ENCODE measurements at places on chromosomes 3 and 15.

DNA sequence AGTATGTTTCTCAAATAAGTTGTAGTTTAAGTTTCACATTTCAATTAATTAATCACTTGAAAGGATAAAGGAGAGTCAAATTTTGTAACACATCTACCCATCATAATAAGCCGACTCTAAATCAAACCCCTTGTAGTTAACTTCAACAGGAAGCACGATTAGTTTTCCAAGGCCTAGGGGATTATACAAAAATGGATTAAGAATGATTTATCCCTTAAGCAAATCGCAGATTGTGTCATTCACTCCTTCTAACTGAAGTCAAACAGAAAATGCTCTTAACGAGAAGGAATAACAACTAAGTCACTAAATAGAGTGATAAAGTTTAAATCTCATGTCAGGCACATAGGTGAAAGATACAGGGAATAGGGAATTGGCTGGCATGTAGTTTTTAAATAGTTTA is 792.8 kb downstream of the ZPLD1 start:
- no peak for DNase-seq

GRCh38 chr3:196220991-196221390 is 4.7 kb downstream of the SLC51A start:
- DNase-seq: no peak

DNA sequence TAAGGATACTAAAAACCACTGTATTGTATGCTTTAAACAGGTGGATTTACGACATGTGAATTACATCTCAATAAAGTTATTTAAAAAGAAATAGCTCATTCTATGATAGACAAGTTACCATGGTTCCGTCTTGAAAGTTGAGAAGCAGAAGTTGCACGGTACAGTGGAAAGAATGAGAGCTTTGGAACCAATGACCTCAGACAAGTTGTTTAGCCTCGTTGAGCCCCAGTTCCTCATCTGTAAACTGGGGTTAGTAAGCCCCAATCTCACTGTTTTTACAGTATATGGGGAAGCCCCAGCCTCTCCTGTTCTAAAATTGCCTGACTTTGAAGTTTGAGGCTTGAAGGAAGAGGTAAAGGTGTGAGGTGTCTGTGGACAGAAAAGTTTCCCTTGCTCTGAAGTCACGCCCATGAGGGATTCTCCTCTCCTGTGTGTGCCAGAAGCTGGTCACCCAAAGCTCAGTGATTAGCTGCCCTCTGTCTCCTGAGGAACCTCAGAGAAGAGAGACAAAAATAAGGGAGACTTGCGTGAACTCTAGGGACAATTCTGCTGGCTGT is 10.0 kb downstream of the CRYGS start:
- DNase-seq: no peak

DNA sequence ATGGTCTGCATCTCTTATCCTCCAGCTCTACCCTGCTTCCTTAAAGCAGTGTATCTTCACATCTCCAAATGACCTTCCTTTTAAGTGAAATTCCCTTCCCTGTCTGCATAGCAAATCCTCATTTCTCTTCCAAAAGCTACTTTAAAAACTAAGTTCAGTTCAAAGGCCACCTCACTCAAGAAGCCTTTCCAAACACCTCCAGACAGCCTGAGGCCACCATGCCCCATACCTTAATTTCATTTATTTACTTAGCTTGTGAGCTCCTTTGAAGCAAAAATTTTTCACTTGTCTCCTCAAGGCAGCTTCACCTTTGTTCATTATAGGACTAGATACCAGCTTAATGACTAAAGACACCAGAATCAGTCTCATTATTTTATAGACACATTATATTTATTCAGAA is 39.4 kb downstream of the PIGB start:
- DNase-seq: no peak

- DNase-seq: no peak
Measured at GRCh38 chr15:69914040-69914439, 183.7 kb downstream of the TLE3 start.

DNA sequence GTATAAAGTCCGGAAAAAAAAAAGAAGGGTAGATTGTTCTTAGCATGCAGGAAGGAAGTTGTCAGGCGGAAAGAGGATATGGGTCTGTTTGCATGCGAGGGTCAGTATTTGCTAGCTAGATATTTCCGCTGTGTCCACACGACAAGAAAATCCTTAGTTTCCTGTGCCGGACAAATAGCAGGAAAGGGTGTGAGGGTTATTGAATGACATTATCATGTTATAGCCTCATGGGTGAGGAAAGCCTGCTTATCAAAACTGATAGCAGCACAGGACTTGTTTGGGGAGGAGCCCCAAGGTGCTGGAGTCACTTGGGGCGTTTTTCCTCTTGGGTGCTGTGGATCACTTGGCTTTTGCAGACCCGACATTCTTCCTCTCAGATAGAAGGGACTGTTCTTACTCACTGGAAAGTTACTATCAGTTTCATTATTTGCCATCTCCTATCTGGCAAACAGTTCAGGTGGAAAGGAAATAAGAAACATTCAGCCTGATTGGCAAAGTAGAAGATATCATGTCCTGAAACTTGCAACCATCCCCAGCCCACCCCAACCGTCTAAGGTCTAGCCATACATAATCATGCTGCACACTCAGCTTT is 127.2 kb upstream of the DPH6 start:
- no peak for DNase-seq

- DNase-seq: no peak
Measured at GRCh38 chr15:31285772-31286261, 40.8 kb upstream of the KLF13 start.

DNA sequence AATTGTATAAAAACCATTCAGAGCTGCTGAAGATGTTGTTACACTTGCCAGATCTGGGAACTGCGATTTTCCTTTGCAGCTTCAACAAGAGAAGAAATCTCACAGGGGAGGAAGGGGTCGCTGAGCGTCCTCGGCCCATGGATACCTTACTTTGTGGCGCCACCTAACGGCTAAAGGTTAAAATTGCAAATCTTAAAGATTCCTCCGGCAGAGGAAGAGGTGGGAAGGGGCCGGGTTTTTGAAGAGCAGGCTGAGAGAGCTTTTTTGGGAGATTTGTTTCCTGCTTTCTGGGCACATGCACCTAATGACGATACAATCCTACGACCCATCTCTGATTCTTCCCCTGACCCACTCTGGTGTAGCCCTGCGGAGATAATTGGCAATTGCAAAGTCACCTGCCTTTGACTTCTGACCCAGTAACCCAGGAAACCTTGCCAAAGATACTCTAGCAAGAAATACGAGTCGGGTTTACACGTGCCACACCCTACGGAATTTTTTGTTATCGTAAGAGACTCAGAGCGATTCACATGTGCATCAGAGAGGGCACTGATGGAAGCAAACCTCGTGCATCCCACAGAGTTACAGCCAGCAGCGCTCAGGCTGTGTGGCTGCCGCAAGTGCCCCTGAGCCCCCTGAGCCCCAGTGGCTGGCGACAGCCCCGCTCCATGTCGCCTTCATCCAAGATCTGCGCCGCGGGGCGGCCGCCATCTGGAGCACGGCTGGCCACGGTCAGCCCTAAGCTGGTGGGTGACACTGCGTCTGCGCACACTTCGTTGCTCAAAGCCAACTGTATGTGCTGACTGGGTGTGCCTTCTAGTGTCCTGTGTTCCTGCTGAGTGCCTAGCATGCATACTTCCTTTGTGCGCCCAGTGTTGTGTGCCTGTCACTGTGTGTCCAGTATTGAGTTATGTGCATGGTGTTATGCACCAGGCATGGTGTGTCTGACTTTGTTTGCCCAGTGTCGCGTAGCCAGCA is 55.2 kb upstream of the CHRNA7 start:
- DNase-seq: no peak

DNA sequence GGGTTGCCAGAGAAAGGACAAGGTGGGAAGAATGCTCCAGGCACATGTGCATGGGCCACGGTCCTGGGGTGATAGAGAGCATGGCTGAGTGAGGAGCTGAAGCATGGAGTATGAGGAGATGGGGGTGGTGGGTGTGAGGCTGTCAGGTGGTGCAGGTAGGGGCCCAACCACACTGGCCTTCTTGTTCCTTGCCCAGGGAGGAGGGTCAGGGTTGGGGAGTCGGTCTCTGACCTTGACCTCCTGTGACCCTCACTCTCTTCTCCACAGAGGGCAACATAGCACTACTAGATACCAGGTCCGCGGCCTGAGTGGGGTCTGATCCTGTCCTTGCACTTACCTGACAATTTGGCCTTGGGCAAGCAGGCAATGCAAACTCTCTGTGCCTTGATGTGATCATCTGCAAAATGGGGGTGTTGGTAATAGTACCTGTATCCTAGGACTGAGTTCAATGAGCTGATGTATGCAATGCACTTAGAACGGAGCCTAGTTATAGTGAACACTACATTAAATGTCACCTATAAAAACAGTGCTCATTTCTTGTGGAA is 75.2 kb downstream of the EEFSEC start:
- DNase-seq: no peak

DNA sequence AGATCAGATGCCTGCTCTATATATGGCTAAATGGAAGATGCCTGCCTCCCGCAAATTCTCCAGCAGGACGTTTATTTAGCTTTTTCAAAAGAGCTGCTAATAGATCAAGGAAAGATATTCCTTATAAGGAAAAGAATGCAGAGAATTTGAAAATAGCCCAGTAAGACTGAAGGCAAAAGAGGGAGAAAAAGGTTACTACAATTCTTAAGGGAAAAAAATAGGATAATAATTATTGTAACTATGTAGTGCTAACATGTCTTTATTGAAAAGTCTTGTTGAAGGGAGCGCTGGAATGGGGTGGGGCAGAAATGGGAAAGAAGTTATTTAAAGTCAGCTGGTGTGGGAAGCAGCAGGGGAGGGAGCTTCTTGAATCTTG is 2.9 kb downstream of the TPM1 start:
- DNase-seq: no peak

DNA sequence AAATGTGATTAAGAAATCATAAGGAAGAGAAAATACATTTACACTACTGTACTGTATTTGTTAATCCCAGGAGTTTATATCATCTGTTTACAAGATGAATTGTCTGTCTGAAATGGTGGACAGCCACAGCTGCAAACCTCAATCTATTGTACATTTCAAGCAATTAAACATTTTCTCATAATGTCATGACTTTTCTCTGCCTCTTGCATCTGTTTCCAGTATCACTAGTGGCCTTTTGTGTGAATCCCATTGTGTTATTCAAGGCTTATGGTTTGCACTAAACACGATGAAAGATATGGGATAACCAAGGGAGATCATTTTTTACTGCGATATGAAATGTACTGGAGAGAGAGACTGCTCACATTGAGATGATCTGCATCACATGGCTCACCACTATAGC is 200.2 kb upstream of the LRRN1 start:
- no peak for DNase-seq

- DNase-seq: no peak
Measured at GRCh38 chr3:56822501-56822900, 20.8 kb upstream of the ARHGEF3 start.

GRCh38 chr3:107206945-107207344 is 170.3 kb upstream of the CCDC54 start:
- DNase-seq: no peak

GRCh38 chr15:93830221-93831080 is 400.9 kb upstream of the MCTP2 start:
- DNase-seq: no peak

- no peak for DNase-seq
Measured at GRCh38 chr15:32959077-32959476, 235.4 kb downstream of the FMN1 start.

DNA sequence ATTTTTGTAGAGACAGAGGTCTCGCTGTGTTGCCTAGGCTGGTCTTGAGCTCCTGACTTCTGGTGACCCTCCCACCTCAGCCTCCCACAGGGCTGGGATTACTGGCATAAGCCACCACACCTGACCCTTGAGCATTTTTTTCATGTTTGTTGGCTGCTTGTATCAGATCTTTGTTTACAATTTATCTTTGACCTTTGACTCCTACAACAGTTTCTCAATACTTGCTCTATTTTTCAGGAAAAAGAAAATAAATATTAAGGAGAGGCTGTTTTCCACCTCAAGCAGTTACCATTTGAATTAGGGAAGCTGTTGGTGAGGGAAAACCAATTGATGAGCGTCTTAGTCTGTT is 44.5 kb downstream of the LIMD1 start:
- DNase-seq: no peak

- peak; percentile 25 for DNase-seq
Measured at GRCh38 chr15:34837246-34838016, 42.1 kb upstream of the ACTC1 start.

DNA sequence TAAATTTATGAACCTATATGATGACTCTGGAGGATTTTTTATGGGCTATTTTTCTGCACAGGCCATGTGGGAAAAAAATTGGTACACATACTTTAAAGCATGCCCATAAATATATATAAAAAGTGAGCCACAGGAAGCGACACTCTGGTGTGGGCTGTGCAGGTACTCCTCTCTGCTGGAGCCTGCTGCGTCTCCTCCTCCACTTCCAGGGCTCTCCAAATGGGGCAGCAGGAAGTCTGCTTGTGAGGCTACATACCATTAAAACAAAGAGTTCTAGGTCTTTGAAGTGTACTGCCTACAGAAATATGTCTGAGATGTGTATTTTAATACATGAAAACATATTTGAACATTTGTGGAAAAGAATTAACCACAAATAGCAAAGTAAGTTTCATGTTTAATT is 135.1 kb downstream of the CTNNB1 start:
- no peak for DNase-seq

DNA sequence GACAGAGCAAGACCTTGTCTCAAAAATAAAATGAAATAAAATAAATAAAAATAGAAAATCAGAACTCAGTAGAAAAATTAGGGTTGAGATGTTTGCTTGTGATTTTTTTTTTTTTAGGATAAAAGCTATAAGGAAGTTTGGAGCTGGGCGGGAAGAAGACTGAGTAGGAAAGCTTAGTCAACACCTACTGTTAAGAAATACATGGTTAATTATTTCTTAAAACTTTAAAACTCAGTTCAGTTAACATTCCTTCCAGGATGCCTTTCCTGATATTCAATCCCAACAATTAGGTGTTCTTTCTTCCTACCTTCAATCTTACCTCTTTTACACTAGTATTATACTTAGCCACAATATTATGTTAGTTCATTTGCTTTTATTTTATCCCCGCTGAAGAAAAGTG is 246.2 kb downstream of the LSAMP start:
- DNase-seq: no peak

DNA sequence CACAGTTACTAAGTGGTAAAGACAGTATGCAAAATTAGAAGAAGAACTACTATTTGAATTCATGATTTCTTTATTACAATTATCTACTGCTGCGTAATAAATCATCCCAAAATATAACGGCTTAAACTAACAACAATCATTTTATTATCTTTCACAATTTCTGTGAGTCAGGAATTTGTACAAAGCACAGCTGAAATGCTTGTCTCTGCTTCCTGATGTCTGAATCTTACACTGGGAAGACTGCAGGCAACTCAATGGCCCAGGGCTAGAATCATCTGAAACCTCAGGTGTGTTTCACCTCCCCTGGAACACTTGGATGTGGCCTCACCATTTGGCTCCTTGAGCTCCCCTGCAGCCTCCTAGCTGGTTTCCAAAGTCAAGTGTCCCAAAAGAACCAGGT is 145.1 kb downstream of the MAGI1 start:
- no peak for DNase-seq
